Epithelial cell of proximal tubule (primary cell): ENCODE measurements at places on chromosomes 12 and 14. TPM values are rescaled to one million over a fixed set of nuclear protein-coding genes. Genes with fewer than 3 reads are reported as not detected.

FERMT2 gene
- total RNA-seq = 58.5 and 60.1 TPM in 2 replicates

DNA sequence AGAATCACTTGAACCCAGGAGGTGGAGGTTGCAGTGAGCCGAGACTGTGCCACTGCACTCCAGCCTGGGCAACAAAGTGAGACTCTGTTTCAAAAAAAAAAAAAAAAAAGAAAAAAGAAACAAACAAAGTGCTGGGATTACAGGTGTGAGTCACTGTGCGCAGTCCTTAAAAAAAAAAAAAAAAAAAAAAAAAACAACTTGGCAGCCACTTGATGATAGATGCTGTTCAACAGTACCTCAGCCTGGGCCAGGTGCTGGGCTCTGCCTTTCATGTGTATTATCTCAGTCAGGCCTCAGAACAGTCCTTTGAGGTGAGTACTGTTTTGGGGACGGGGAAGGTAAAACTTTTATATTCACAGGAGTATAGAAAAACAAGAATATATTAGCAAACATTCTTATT lies 9.6 kb downstream of the ACADS start:
- no peak for DNase-seq

- DNase-seq = no peak
Measured at GRCh38 chr12:108103087-108103486, 26.0 kb upstream of the WSCD2 start.

GRCh38 chr12:59036973-59037762 lies 116.9 kb upstream of the LRIG3 start:
- peak; percentile 63 for DNase-seq

DNA sequence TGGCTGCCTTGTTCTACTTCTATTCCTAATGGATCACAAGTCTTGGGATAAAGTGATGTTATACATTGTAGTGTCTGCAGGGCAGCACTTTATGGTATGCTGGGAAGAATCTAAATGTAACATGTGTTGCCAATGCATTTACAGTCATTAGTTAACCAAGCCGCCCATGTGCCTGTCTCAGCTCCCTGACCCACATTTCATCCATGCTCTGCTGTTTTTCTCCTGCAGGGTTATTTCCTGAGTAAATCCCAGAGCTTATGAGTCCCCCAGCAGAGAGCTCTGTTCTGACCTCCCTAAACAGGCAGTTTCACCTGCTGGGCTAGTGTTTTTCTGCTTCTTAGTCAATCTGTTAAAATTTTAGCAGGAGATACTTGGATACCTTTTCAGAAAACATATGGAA lies 4.4 kb upstream of the TMTC2 start:
- no peak for DNase-seq

GRCh38 chr14:64707661-64708060 lies 3.4 kb downstream of the PLEKHG3 start:
- DNase-seq = peak; percentile 76
